ENCODE measurements at places on chromosomes 2 and 18. TPM values are rescaled to one million over a fixed set of nuclear protein-coding genes. Genes with fewer than 3 reads are reported as not detected.

The PRSS56 gene
- total RNA-seq = not detected

DNA sequence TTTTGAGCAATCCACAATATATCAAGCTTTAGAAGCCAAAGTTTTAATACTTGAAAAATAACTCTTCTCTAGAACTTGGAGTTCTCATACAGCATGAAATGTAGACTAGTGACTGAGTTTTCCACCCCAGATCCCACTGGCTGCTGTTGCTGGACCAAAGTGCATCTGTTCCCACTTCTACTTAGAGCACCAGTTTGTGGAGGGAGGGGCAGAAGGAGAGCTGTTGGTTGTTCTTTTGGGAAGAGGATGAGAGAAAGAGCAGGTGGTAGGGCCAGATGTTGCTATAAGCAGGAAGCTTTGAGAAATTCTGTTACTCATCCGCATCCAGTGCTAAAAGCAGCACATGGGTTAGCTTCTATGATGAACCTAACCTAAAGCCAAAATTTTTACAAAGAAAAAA, 59.0 kb downstream of the MBD2 start:
- H3K27me3 ChIP-seq = no peaks in the 10 kb centered on the region
- no peak overlapping the region for H3K27ac ChIP-seq
- no peaks in the 10 kb centered on the region for H3K4me1 ChIP-seq

DNA sequence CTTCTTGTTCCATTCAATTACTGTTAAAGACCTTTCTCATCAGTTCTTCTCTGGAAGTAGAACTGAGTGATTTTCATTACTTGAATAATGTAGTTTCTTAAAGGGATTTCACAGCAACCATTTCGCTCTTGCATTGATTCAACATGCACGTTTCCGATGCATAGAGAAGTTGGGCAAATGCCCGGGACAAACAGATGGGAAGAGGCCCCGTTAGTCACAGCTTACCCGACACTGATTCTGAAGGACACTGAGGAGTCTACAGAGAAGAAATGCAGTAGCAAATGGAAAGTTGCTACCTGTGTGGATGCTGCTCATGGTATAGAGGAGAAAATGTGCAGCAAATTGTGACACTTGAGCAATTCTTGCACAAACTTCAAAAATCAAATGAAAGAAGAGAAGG, 32.3 kb upstream of the GCG start:
- H3K27me3 ChIP-seq = no peaks in the 10 kb centered on the region
- no peak overlapping the region for H3K27ac ChIP-seq
- H3K36me3 ChIP-seq = no peaks in the 10 kb centered on the region
- no peak for DNase-seq
- H3K4me1 ChIP-seq = no peaks in the 10 kb centered on the region
- H3K4me3 ChIP-seq = no peak overlapping the region

GRCh38 chr18:75214332-75214690, 3.7 kb downstream of the TSHZ1 start:
- no peaks in the 10 kb centered on the region for H3K27me3 ChIP-seq
- H3K4me3 ChIP-seq = no peak overlapping the region
- H3K4me1 ChIP-seq = peaks cover 43% of the 10 kb centered on the region
- H3K36me3 ChIP-seq = peaks cover 5% of the 10 kb centered on the region

GRCh38 chr2:131153529-131153928, 48.4 kb downstream of the PLEKHB2 start:
- H3K4me3 ChIP-seq = no peak overlapping the region
- H3K27me3 ChIP-seq = no peaks in the 10 kb centered on the region
- H3K36me3 ChIP-seq = no peaks in the 10 kb centered on the region
